ENCODE measurements at places on chromosomes 3 and 15.
A peak's percentile ranks its signal among the peaks of the same experiment; 100 is the strongest.

DNA sequence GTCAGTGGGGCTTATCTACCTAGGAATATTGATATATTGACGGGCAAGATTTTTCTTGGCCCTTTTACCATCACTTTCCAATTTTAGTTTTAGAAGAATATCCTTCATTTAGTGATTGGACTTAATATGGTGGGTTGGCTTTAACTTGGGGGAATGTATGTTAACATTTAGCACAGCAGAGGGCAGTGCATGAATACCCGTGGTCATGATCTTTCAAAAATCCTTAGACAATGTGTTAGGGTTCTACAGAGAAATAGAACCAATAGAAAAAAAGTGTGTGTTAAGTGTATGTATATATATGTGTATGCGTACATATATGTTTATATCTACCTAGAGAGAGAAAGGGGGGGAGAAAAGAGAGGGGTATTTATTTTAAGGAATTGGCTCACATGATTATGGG is 36.9 kb downstream of the GPR171 start:
- H3K4me3 ChIP-seq, result no peak overlapping the region
- no peaks in the 10 kb centered on the region for H3K36me3 ChIP-seq
- H3K27ac ChIP-seq, result no peak overlapping the region
- no peaks in the 10 kb centered on the region for H3K27me3 ChIP-seq
- H3K4me1 ChIP-seq, result no peaks in the 10 kb centered on the region
- no peak for DNase-seq

DNA sequence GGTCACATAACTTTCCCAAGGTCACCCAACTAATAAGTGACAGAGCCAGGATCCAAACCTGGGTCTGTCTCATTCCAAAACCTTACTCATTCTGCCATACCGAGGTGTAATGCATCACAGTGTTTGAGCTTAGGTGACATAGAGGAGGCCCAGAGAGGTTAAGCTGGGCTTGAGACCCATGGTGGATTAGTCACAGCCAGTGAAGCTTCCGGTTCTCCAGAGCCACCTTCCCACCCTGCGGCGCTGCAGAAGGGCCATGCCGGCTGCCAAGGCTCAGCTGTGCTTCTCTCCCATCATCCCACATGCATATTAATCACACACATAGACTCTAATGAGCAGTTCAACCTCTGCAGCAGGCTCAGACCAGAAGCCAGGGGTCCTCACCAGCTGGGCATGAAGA is 42.2 kb downstream of the SPSB4 start:
- no peak overlapping the region for H3K27ac ChIP-seq
- no peak for DNase-seq
- no peaks in the 10 kb centered on the region for H3K4me1 ChIP-seq
- H3K27me3 ChIP-seq, result no peaks in the 10 kb centered on the region
- no peaks in the 10 kb centered on the region for H3K36me3 ChIP-seq

GRCh38 chr15:65981837-65982626 is 112.7 kb downstream of the RAB11A start:
- H3K36me3 ChIP-seq, result no peaks in the 10 kb centered on the region
- no peaks in the 10 kb centered on the region for H3K4me1 ChIP-seq
- DNase-seq, result no peak
- no peak overlapping the region for H3K27ac ChIP-seq
- H3K27me3 ChIP-seq, result no peaks in the 10 kb centered on the region
- no peak overlapping the region for H3K4me3 ChIP-seq

DNA sequence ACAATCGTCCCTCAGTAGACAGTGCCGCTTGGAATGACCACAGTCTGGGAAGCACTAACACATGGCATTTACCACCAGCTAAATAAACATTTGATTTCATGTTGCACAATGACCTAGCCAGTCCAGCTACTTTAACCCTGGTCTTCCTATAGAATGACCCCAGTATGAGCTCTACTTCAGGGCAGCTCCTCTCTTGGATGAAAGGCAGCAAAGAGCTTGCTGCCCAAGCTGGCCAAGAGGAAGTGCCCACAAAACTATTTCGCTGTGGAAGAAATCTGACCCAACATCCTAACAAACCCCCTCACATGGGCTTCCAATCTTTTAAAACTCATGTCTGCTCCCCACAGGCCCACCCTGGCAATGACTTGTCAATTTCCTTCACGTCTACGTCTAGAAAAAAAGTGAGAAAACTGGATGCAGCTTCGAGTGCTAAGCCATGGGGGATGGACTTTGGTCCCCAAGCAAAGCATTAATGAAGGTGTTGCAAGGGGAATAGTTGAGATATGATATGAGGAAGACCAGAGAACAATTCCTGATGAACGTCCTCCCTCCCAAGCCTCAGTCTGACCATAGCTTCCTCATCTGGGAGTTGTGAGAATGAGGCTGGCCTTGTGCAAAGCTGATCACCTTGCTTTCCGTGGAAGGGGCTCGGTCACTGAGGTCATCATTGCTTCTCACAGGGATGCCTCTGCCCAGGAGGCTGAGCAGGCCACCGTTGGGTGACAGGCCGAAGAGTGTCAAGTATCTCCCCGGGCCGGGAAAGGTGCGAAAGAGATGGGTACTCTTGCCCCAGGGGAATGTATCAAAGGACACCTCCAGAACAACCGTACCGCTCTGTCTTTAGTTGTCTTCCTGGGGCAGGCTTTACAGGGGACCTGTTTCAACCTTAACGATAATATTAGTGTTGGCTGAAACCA is 964 bp downstream of the SLC25A20 start:
- H3K4me3 ChIP-seq, result peak overlapping the region; percentile 59
- H3K27me3 ChIP-seq, result no peaks in the 10 kb centered on the region
- peak overlapping the region; percentile 64 for H3K27ac ChIP-seq
- no peaks in the 10 kb centered on the region for H3K36me3 ChIP-seq
- no peak for DNase-seq
- peaks cover 10% of the 10 kb centered on the region for H3K4me1 ChIP-seq

- no peaks in the 10 kb centered on the region for H3K4me1 ChIP-seq
- no peak for DNase-seq
- H3K27ac ChIP-seq, result no peak overlapping the region
- no peaks in the 10 kb centered on the region for H3K36me3 ChIP-seq
These were observed 299.1 kb upstream of the TRIM42 start for GRCh38 chr3:140378571-140379340.

DNA sequence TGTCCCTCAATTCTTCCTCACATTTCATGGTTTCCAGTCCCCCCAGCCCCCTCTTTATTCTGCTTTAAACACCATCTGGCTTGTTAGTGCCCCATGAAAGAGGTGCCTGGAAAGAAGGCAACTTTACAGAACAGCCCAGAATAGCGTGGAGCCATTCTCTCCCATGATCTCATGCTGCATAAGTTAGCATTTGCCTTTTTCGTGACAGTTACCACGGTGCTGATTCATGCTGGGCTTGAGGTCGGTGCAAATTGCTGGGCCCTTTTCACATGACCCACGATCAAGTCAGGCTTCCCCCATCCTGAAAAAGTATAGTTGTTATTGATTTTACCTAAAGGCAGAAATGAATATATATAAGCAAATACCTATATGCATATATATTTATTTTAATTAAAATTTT is 29.6 kb downstream of the SQOR start:
- H3K4me3 ChIP-seq, result no peak overlapping the region
- no peak for DNase-seq
- H3K27ac ChIP-seq, result no peak overlapping the region
- H3K36me3 ChIP-seq, result peaks cover 27% of the 10 kb centered on the region
- H3K4me1 ChIP-seq, result peaks cover 19% of the 10 kb centered on the region

DNA sequence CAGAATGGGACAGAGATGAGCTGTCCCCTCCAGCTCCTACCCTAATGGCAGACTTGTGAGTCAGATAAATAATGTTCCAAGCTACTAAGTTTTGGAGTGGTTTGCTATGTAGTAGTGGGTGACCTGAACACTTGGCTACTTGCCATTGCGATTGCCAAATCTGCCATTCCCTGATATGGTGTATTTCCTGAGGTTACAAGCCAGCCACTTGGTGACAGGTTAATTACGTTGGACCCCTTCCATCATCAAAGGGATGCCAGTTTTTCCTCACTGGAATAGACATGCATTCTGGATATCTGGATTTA is 33.6 kb downstream of the MORF4L1 start:
- peaks cover 64% of the 10 kb centered on the region for H3K36me3 ChIP-seq
- H3K4me3 ChIP-seq, result no peak overlapping the region
- peak overlapping the region; percentile 40 for H3K27ac ChIP-seq
- H3K4me1 ChIP-seq, result peaks cover 69% of the 10 kb centered on the region

DNA sequence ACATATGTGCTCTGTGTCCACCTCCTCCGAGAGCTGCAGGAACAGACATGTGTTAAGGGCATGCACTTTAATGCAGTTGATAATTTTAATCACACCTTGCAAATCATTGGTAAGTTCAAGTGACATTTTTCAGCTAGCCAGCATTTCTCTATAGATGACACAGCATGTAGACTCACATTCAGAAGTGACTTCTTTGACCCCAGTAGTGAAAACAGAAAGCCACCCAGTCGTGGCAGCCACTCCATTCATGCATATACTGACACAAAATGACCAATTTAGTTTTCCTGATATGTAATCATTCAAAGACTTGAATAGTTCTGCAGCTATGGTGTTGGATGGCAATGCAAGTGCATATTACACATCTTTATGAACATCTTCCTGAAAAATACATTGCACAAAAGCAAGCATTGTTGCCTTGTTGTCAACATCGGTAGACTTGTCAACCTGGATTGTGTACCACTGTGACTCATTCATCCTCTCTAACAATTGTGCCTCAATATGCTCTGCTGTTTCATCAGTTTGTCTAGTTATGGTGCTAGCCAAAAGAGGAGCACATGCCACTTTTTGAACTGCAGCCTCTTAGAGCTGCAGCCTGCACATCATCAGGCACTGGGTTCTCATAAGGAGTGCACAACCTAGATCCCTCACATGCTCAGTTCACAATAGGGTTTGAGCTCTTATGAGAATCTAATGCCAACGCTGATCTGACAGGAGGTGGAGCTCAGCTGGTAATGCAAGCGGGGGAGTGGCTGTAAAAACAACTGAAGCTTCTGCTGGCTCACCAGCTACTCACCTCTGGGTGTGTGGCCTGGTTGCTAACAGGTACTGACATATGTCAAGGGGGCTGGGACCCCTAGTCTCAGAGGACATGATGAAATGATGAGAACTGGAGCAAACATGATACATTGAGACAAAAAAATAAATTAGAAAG is 622.0 kb downstream of the PYDC2 start:
- H3K27me3 ChIP-seq, result no peaks in the 10 kb centered on the region
- H3K36me3 ChIP-seq, result no peaks in the 10 kb centered on the region
- no peak overlapping the region for H3K4me3 ChIP-seq
- no peak for DNase-seq
- H3K27ac ChIP-seq, result no peak overlapping the region

- no peak for DNase-seq
- H3K27me3 ChIP-seq, result no peaks in the 10 kb centered on the region
- H3K4me1 ChIP-seq, result peaks cover 25% of the 10 kb centered on the region
These were observed 62.4 kb downstream of the CD200 start for GRCh38 chr3:112395181-112395895.

DNA sequence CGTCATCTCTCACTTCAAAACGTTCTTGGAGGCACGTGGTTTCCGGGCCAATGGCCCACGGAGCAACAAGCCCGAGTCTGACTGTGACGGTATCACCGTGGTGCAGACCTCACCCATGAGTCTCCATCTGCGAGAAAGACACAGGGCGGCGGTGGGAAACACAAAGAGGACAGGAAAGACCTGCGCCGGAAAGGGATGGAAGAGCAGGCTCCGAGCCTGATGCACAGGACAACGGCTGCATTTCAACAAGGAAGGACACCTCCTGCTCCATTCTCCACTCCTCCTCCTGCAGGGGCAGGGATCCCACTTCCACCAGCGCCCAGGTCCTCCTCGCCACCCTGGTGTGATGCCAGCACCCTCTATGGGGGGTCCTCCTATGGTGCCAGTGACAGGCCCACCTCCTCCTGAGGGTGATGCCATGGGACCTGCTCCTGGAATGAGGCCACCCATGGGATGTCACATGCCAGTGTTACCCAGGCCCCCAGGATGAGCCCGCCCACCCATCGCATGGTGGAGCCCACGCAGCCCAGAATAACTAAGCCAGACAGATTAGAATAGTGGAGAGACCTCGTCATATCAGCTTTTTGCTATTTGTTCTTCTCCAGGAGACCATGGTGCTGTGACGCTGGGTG is 73.0 kb upstream of the PCSK6 start:
- no peaks in the 10 kb centered on the region for H3K4me1 ChIP-seq
- no peaks in the 10 kb centered on the region for H3K36me3 ChIP-seq
- no peak overlapping the region for H3K27ac ChIP-seq

- H3K4me3 ChIP-seq, result no peak overlapping the region
- DNase-seq, result no peak
- H3K4me1 ChIP-seq, result no peaks in the 10 kb centered on the region
- no peaks in the 10 kb centered on the region for H3K27me3 ChIP-seq
- no peaks in the 10 kb centered on the region for H3K36me3 ChIP-seq
These were observed 41.6 kb upstream of the MRPS22 start for GRCh38 chr3:139302084-139302800.

GRCh38 chr15:68421798-68422402 is 10.1 kb downstream of the ITGA11 start:
- H3K4me1 ChIP-seq, result peaks cover 81% of the 10 kb centered on the region
- H3K27ac ChIP-seq, result peak overlapping the region; percentile 67
- no peaks in the 10 kb centered on the region for H3K27me3 ChIP-seq
- no peaks in the 10 kb centered on the region for H3K36me3 ChIP-seq

GRCh38 chr3:124283652-124284023 is 291.7 kb upstream of the ROPN1 start:
- peak overlapping the region; percentile 83 for H3K27ac ChIP-seq
- peaks cover 94% of the 10 kb centered on the region for H3K4me1 ChIP-seq
- no peak for DNase-seq
- no peaks in the 10 kb centered on the region for H3K36me3 ChIP-seq
- H3K27me3 ChIP-seq, result no peaks in the 10 kb centered on the region

- H3K4me3 ChIP-seq, result no peak overlapping the region
- H3K36me3 ChIP-seq, result peaks cover 98% of the 10 kb centered on the region
- H3K27ac ChIP-seq, result no peak overlapping the region
- H3K4me1 ChIP-seq, result no peaks in the 10 kb centered on the region
- no peak for DNase-seq
These were observed 7.8 kb downstream of the THBS1 start for GRCh38 chr15:39588531-39589192.

DNA sequence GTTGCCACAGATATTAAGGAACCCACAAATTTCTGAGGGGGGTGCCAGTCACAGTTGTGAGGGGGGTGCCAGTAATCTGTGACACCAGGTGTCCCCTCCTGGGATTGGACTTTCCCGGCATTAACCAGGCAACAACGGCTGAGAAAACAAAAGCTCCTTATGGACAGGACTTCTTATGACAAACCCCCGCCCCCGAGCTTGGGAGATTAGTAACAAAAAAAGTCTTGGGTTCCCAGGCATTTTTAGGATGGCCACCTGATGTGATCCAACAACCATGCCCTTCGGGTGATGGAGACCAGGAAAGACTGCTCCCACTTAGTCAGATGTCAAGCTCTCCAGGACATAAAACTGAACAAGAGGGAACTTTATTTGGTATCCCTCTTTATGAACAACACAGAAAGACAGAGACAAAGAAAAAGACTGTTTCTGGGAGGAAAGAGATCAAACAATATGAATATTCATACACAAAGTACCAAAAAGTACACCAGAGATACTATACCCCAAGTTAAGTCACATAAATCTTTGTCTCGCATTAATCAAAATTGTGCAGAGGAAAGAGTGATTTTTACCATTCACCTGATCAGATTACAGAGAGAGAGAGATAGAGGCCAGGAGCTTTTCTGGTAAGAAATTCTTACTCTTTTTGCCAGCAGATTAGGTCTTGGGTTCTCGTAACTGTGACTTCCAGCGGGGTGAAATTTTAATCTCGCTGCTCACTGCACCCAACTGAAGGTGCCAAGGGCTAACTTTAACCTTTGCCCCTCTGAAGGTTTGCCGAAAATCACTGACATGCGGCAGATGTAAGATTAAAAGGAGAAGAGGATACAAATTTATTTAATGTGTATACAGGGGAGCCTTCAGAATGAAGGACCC is 61.6 kb downstream of the OSTN start:
- DNase-seq, result no peak
- H3K4me1 ChIP-seq, result no peaks in the 10 kb centered on the region
- no peak overlapping the region for H3K4me3 ChIP-seq
